ENCODE measurements at places on chromosomes 3 and 15.

- no peak for DNase-seq
Observed at GRCh38 chr3:8835385-8835784, 66.0 kb upstream of the OXTR start.

GRCh38 chr3:179703816-179704215 lies 51.0 kb downstream of the USP13 start:
- no peak for DNase-seq

- no peak for DNase-seq
Observed at GRCh38 chr3:100650651-100651619, 41.5 kb downstream of the ADGRG7 start.

DNA sequence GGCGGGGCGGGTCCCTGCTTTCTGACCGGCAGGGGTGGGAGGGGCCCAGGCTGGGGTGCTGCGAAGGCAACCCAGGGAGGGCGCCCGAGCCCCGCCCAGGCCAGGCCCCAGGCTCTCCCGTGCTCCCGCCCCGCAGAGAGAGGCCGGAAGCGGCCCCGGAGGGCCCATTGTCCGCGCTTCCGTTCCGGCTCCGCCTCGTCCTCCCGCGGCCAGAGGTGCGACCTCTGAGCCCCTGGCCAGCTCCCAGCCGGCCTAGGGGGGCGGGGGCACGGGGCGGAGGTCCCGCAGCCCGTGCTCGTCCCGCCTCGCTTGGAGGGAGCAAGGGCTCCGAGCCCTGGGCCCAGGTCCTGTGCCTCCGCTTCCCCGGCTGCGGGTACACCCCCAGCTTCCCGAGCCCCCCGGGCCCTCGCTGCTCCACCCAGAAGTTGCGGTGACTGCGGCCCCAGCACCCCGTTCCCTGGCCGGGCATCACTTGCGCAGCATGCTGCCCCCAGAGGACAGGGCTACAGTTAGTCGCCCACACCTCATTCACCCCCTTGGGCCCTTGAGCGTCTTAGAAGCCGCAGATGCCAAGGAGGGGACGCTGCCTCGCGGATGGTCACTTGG lies 20.4 kb upstream of the PLXND1 start:
- peak; percentile 87 for DNase-seq

DNA sequence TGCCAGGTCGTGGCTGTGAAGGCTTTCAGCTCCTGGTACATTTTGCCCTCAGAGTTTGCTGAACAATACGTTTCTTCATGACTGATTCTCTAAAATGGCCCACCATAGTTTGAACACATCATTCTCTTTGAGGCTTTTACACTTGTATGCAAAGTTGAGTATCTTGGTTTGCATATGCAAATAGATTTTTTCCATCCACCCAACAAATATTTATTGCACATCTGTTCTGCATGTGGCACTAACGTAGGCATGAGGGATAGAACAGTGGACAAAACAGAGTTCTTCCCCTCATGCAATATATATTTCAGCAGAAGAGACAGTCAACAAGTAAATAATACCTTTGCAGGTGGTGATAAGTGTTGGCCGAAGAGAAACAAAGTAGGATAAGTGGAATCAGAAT lies 55.2 kb downstream of the KAT2B start:
- no peak for DNase-seq
